ENCODE measurements at places on chromosomes 2 and 18. TPM values are rescaled to one million over a fixed set of nuclear protein-coding genes. Genes with fewer than 3 reads are reported as not detected.

IL1F10 gene
- not detected for total RNA-seq

KCNK3 gene
- total RNA-seq, result 0.46 TPM

SLC9A2 gene
- total RNA-seq, result not detected

CGREF1 gene
- total RNA-seq, result 10.4 TPM

PMAIP1 gene
- 7.1 TPM for total RNA-seq

Measured in smooth muscle cell of the umbilical artery (primary cell).